ENCODE measurements at places on chromosomes 6 and 20.

- DNase-seq = no peak
Measured at GRCh38 chr6:164258421-164258820, 843.9 kb downstream of the QKI start.

DNA sequence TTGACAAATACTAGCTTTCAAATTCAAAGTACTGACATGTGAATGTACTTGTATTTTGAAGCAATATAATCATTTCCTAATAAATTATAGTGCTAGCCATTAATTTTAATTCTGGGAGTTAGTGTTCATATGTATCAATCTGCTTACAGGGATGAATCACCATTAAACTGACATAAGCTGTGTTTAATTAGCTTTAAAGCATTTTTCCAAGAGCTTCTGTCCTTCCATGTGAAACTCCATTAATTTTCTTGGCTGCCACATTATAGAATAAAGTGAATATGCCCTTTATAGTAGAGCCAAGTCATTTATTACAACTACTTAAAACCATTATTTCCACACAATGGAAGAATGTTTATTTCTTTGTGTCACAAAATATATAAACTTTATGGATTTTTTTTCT, 150.8 kb downstream of the COL21A1 start:
- no peak for DNase-seq

DNA sequence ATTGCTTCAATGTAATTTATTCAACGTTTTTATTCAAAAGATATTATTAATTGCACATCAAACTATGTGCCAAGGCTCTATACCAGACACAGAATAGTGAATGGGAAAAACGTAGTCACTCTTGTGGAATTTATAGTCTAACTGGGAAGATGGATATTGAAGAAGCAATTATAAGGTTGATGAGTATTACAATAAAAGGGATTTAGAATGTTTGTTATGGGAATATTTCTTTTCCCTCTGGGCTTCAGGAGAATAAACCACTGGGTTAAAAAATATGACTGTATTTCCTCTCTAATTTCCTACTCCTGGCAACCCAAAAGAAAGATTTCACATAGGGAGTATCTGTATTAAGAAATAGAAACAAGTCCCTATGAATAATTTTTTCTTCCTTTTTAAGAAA, 25.1 kb upstream of the UTRN start:
- no peak for DNase-seq

GRCh38 chr20:19944772-19945459, 72.2 kb upstream of the NAA20 start:
- no peak for DNase-seq

DNA sequence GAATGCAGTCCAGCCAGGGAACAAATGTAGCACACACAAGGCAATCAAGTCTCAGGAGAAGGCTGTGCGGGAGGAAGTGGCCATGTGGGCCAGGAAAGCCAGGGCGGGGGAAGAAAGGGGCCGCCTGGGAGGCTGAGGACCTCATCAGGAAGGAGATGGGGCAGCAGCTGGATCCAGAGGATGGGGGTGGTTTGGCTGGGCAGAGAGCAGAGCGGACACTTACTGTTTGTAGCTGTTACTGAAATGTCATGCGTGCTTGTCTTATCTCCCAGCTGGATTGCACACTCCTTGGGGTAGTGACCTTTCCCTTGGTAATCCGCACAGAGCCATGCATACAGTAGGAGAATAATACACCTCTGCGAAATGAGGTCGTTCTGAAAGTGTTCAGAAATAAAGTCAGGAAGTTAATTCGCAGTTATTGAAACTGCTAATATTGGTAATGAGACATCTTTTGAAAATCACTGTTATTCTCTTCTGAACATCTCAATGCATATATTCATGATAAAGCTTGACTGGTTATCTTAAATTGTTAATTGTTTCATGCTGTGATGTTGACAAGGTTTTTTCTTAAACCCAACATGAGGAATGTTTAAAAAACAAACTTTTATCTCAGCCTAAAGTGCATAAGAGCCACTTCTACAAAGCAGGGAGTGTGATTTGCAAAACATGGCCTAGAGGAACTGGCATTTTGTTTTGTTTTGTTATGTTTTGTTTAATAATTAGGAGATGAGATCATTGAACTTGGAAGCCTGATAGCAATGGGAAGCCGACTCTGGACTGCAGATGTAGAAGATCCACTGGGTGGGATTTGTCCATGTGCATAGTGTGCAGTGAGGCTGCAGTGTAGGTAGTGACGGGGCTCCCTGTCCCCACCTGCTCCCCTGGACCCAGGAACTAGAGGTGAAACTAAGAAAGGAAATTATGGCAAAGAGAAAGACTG, 18.0 kb upstream of the MAP3K4 start:
- DNase-seq = peak; percentile 43

- no peak for DNase-seq
Measured at GRCh38 chr6:17628873-17629272, 28.8 kb downstream of the FAM8A1 start.

DNA sequence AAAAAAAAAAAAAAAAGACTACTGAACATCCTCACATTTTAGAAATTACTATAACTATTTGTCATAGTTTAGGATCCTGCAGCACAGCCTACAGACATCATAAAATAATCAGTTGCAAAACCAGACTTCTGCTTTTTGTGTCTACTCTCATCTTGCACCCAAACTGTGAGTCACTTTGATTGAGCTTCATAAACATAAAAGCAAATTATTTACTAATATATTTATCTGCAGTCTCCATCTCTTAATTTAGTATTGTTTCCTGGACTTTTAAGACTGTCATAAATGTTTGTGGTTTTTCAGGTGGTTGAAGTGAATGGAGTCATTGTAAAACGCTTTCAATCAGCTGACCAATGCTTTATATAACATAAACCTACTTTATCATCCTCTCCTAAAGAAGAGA, 14.8 kb upstream of the CALHM6 start:
- no peak for DNase-seq

DNA sequence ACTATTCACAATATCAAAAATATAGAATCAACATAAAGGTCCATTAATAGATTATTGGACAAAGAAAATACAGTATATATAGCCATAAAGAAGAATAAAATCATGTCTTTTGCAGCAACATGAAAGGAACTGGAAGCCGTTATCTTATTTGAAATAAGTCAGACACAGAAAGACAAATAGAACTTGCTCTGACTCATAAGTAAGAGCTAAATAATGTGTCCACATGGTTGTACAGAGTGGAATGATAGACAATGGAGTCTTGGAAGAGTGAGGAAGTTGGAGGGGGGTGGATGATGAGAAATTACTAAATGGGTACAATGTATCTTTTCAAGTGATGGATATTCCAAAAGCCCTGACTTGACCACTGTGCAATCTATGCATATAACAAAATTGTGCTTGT, 613.5 kb downstream of the PHF3 start:
- DNase-seq = no peak

DNA sequence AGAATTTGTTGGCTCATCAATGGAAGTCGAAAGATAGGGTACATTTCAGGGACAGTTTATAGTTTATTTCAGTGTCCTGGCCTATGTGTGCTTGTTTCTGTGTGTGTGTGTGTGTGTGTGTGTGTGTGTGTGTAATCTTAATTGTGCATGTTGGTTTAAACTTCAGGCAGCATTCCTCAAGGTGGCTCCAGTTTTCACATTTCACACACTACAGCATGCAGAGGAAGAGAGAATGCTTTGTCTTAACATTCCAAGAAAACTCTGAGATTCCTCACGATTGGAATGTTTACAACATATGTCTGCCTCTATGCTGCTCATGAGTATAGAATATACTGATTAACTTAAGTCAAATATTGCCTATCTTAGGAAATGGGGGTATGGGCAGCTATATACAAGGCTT, 332.6 kb upstream of the EPHA7 start:
- no peak for DNase-seq

GRCh38 chr6:77812304-77812703, 159.5 kb downstream of the MEI4 start:
- no peak for DNase-seq

DNA sequence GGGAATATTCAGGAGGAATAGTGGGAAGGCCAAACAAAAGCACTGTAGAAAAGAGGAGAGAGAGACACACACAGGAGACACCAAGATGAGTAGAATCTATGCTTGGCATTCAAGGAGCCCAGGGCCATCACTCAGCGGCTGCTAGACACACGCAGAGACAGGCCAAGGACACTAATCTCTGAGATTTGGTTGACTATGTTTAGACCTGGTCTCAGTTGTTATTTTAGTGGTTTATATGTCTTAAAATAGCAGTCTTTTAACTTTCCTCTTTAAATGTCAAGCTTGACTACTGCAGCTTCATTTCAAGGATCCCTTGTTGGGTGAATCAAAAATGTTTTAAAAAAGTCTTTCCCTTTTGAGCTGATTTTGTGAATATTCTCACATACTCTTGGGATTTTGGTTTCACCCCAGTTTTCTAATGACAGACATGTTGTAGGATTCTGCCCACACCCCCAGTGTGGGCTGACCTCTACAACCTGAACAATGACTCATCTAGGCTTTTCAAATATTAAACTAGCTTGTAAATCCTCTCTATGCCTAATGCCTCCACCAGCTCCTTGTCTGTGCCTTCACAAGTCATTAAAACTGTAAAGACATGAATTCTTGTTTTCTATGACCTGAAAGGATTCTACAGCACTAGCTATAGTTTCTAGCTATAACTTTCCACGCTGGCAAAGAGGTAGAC, 142.7 kb upstream of the EXOC2 start:
- DNase-seq = no peak

DNA sequence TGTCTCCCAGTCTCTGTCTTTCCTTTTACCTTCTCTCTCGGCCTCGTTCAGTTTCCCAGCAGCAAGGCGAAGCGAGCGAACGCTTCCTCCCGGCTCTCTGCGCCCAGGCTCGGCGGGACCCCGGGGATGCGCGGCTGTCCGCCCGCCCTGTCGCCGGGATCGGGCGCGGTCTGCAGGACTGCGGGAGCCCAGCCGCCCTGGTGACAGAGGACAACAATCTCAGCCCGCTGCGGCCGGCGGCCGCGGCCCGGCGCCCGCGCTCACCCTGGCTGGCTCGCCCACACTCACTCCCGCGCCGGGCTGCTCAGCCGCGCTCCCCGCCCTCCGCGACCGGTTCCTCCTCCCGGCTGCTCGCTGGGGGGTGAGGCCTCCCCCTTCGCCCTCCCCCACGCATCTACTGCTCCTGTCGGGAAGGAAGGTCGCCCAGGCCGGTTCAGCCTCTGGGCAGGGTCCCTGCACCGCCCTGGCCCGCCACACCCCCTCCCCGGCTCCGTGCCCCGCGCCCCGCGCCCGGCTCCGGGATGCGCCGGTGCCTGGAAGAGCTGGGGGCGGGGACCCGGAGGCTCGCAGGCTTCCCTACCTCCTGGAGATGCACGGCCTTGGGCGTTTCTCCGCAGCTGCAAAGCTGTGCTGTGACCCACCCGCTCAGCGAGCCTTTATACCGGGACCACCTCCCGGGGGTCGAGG, 410 bp downstream of the SYNE1 start:
- DNase-seq = no peak

GRCh38 chr20:55693641-55694040, 311.7 kb downstream of the CBLN4 start:
- no peak for DNase-seq

DNA sequence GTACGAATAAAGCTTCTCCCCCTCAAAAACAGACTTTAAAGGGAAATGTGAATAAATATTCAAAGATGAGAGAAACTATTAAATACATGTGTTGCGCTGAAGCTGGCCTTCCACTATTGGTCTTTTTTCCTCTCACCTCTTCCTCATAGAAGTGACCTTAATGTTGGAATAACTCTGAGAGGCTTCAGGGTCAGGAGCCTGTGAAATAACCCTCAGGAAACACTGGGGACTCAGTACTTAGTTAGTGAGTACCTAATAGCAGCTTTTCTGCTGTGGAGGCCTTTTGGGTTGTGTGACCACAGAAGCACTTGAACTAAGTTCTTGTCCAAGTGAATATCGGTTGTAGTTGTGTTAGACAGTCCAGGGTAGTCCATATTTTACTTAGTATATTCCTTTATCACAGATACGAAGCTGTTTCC, 799 bp upstream of the SHPRH start:
- DNase-seq = no peak

DNA sequence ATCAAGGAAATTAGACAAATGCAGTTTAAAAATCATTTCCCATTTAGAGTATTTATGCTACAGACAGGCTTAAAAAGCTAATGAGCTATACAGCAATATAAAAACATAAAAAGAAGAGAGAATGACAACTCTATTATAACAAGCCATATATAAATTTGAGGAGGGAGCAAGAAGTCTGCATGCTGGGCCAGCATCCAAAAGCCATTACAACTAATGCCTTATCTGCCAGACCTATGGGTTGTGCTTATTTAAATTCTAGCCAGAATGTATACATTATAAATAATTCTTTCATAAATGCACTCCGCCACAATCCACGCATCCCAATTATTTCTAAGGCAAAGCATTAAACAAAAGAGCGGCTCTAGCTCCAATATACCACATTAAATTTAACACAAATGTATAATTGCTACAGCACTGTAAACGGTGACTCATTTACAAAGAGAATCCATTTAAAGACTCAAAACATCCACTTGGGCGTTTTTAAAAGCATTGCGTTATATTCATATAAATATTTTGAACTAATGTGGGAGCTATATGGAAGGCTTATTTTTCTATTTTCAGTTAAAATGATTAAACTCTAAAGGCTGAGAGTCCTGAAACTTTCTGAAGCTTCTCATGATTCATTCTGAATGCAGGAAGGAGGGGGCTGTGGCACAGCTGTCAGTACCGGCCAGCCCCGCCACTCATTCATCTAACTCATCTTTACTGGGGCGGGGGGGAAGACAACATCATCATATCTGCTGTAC, 37.7 kb upstream of the RAB22A start:
- peak; percentile 8 for DNase-seq

GRCh38 chr6:106149472-106150069, 63.4 kb downstream of the PRDM1 start:
- no peak for DNase-seq
